ENCODE measurements at places on chromosomes 16 and 17. TPM values are rescaled to one million over a fixed set of nuclear protein-coding genes. Genes with fewer than 3 reads are reported as not detected.
A peak's percentile ranks its signal among the peaks of the same experiment; 100 is the strongest.

DNA sequence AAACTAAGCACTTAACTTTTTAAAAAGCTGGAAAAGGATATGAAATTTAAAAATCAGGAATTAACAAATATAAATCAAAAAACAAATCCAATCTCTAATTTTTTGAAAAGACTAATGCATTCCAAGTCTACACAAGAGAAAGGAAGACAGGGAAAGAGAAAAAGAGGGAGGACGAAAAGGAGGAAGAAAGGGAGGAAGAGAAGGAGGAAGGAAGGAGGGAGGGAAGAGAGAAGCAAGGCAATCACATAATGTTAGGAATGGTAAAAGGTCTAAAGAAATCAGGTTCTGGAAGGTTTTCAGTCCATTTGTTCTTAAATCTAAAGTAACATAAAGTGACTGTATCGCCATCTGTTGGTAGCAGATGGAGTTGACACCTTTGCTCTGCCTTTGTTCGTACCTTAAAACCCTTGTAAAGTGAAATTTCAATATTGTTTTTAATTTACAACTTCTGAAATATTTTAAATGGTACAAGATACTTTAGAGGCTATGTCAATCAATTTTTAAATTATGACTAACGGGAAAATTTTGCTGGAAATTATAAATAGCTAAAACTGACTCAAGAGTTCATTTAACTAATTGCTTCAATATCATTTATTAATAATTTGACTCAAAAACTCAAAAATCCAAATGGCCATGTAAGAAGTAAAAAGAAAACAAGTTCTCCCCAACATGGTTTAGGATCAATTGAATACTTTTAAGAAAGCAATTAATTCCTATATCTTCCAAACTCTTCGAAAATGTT, 20.4 kb upstream of the CDYL2 start:
- DNase-seq, result peak; percentile 79

The PRKCB gene
- polyA plus RNA-seq, result not detected

DNA sequence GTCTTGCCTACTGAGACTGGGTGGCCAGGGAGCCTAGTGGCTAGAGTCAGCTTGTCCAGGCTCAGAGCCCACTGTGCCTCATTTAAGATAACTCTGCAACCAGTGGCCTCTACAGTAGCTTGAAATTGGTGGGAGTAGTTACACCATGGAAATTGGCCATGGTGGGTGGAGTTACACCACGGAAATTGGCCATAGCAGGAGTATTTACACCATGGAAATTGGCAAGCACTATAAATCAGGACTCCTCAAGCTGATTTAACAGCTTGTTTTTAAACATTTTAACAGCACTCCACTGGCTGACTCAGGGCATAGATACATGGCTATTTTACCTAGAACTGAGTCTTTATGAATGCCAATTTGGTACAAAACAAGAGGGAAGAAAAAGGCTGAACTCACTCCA, 27.7 kb upstream of the AKTIP start:
- no peak for DNase-seq

The TMED6 gene
- polyA plus RNA-seq, result not detected

GRCh38 chr16:88684569-88685155, 1.6 kb downstream of the SNAI3 start:
- DNase-seq, result no peak

The NHLRC4 gene
- 0.96 TPM for polyA plus RNA-seq

GRCh38 chr16:15650698-15651171, 690 bp downstream of the NDE1 start:
- peak; percentile 43 for DNase-seq

DNA sequence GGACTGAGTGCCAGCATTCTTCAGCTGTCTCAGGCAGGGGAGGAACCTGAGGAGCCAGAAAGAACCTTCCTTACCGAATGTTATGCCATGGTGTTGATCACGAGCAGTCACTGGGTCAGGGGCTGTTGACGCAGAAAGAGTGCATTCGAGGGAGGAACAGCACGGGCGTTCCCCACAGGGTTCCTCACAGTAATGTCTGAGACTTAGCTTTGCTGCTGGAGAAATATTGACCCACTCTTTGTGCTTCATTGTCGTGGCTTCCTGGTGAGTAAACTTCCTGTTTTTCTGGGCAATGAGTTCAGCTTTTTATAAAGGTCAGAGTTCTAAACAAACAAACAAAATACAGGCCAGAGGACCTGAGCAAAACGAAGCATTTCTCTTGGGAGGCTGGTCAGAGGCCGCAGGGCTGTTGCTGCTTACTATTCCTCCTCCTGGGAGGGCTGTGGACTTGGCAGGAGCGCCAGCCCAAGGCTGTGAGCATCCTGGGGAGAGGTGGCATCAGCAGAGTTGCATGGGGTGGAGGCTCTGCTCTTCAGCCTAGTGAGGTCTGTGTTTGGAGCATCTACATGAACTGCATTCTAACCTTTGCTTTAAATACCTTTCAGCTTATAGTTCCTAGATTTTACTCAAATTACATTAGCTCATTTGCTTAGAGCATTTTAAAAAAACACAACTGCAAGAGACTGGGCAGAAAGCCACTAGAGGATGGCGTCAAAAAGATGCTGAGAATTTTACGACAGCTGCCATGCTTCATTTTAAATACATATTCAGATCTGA, 143.1 kb upstream of the CACNG5 start:
- peak; percentile 96 for DNase-seq

The MT1F gene
- polyA plus RNA-seq, result 2.2 TPM

The KRTAP9-4 gene
- polyA plus RNA-seq, result not detected

The KLHL10 gene
- polyA plus RNA-seq, result not detected

The SALL1 gene
- not detected for polyA plus RNA-seq

GRCh38 chr17:58706351-58707140, 14.1 kb downstream of the RAD51C start:
- peak; percentile 9 for DNase-seq

The KRT36 gene
- 0.04 TPM for polyA plus RNA-seq

- DNase-seq, result no peak
Measured at GRCh38 chr17:71234349-71234748, 886.5 kb upstream of the SOX9 start.

The FA2H gene
- not detected for polyA plus RNA-seq

The CDRT15L2 gene
- not detected for polyA plus RNA-seq

The CACNA1H gene
- polyA plus RNA-seq, result 0.03 TPM

The MARVELD3 gene
- polyA plus RNA-seq, result not detected

- DNase-seq, result no peak
Measured at GRCh38 chr16:82281544-82281943, 111.5 kb upstream of the MPHOSPH6 start.

Data from endothelial cell of umbilical vein (primary cell).